ENCODE measurements at places on chromosomes 11 and 22.

- no peak for DNase-seq
These were observed 3.0 kb upstream of the RFPL3 start for GRCh38 chr22:32354360-32355351.

- DNase-seq: peak; percentile 88
These were observed at the start of gene SERPINH1 for GRCh38 chr11:75562048-75562835. Gene SERPINH1 (plus strand): TSS chr11:75562253. CDS start chr11:75566350, 4,097 bp downstream.

GRCh38 chr11:69316956-69317355 lies 23.0 kb downstream of the MYEOV start:
- no peak for DNase-seq

GRCh38 chr11:69211920-69212797 lies 56.4 kb downstream of the SMIM38 start:
- DNase-seq: no peak

DNA sequence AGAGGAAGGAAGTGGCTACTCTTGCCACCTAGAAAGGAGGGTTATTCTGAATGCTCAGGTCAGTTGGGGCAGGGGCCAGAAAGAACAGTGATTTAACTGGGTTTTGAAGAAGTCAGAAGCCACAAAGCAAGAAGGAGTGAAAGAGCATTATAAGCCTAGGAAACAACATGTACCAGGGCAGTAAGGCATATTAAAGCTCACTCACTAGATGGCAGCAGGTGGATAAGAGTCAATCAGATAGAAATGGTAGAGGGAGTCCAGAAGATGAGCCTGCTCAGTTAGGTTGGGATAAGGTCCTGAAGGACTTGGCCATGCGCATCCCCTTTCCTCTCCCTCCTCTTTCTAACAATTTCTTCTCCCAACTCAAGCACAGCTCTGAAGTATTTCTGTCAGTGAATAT lies 22.0 kb upstream of the PATE1 start:
- no peak for DNase-seq

DNA sequence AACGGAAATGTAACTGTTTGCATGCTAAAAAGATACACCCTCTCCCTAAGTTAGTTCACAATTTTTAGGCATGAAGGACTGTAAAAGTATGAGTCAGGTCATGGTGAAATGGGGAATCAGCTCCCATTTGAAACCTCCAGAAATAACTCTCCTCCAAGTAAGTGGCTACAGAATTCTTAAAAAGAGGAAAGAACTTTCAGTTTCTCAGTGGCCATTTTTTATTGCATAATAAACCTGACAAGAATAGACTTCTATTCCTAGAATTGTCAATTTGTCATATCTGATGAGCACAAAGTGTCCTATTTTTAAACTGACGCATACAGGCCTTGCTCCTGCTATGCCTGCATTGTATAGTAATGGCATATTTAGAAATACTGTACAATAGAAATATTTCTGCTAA lies 612.2 kb downstream of the CNTN5 start:
- no peak for DNase-seq

DNA sequence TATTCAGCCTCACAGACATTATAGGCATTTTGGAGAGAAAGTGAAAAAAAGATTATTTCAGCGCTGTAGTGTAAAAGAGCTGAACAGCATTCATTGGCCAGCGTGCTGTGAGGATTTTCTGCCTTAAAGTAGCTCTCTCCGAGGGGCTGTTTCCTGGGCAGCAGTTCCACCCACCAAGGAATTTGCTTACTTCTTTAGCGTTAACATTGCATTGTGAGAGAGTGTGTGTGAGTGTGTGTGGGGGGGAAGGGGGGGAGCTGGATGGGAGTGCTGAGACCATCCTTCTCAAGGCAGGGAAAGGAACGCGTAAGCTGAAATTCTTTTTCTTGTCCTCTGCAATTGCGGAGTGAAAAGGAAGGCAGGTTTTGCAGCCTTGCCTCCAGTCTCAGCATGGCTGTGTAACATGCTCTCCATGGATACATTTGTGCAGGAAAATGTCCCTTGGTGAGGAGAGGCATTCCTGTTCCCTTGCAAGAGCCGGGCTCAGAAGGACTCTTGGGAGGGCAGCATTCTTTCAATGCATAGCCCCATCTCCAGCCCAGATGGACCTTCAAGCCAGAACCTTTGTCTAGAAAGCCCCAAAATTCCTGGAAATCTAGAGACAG lies 159.9 kb upstream of the NAV2 start:
- no peak for DNase-seq

- DNase-seq: no peak
These were observed 106.4 kb upstream of the FGF3 start for GRCh38 chr11:69925366-69926196.

GRCh38 chr11:78424334-78425270 lies 7.0 kb upstream of the GAB2 start:
- no peak for DNase-seq

DNA sequence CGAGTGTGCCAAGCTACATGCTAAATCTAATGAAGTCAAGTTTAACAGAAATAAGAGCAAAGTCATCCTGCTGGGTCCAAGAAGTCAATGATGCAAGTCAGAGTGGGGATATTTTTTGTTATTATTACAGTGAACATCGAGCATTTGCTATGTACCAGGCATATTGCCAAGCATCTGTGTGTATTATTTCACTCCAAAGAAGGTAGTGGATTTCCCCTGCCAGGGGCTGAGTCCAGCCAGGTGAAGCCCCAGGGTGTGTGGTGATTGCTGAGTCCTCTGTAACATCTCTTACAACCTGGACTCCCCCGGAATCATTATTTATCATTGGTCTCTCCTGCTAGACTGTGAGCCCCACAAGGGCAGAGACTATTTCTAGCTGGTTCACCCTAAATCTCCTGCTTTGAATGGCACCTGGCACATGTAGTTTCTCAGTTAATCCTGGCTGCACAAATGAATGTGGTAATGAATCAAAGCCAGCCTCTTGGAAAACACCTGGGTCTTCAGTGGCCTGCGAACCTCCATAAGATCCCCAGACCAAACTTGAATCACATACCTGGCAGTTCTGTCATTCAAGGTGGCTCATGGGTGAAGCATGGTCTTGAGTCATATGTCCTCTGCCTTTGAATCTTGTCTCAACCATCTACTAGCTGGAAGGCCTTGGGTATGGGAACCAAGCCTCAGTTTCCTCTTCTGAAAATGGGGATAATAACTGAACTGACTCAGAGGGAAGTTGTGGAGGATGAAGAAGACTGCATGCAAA lies 549.2 kb downstream of the MIAT start:
- no peak for DNase-seq

DNA sequence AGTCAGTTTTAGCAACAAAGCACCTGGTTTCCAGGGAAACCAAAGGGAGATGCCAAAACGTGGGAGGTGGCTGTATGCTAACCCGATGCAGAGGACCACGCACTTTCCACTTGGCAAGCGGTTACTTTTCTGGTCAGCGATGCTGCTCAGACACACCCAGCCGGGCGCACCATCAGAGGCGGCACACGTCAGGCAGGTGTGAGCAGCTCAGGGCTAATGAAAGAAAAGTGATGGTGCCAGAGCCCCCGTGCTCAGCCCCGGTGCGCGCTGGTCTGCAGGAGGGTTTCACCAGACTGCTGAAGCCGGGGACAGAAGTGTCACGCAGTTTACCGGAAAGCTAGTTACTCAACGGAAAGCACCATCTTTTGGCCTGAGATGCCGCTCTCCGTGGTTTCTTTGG lies 5.7 kb downstream of the LTO1 start:
- DNase-seq: no peak

DNA sequence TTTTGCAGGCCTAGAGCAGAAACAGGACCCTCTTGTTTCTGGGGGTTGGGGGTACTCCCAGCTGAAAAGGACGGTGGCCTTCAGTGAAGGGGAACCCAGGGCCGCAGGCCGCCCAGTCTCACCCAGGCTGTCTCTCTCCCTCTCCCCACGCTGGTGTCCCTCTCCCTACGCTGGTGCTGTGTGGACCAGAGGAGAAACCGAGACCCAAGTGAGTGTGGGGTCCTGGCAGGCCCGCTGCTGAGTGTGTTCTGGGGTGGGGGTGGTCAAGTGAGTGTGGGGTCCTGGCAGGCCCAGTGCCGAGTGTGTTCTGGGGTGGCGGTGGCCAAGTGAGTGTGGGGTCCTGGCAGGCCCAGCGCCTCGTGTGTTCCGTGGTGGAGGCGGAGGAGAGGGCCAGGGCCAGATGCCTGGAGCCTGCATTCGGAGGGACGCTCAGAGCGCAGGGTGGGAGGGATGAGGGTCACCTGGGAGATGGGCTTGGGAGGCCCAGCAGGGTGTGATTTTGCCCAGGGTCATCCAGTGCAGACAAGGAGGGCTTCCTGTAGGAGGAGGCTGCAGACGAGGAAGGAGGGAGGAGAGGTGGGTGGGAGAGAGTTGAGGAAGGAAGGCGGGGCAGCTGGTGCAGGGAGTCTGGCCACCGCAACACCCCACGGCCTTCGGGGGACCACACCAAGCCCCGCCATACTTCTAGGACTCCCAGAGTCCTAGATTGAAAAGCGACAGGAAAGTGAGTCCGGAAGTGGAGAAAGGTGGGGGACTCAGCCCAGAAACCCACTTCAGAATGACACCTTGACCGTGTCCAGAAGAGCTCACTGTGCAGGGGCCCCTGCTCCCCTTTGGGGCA lies 10.3 kb downstream of the TNNT3 start:
- no peak for DNase-seq

DNA sequence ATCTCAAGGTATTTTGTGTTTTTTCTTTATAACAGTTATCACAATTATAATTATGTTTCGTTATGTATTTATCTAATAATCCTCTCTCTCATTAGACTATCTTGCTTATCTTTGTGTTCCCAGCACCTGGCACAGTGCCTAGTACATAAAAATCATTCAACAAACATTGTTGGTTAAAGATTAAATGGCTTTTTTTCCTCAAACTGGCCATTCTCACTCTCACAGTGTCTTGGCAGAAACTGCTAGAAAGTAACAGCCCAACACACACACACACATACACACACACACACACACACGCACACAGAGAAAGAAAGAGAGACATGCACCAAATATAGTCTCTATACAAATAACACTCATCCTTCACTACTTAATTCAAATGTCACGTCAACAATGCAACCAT lies 36.8 kb downstream of the OR10A6 start:
- DNase-seq: no peak

DNA sequence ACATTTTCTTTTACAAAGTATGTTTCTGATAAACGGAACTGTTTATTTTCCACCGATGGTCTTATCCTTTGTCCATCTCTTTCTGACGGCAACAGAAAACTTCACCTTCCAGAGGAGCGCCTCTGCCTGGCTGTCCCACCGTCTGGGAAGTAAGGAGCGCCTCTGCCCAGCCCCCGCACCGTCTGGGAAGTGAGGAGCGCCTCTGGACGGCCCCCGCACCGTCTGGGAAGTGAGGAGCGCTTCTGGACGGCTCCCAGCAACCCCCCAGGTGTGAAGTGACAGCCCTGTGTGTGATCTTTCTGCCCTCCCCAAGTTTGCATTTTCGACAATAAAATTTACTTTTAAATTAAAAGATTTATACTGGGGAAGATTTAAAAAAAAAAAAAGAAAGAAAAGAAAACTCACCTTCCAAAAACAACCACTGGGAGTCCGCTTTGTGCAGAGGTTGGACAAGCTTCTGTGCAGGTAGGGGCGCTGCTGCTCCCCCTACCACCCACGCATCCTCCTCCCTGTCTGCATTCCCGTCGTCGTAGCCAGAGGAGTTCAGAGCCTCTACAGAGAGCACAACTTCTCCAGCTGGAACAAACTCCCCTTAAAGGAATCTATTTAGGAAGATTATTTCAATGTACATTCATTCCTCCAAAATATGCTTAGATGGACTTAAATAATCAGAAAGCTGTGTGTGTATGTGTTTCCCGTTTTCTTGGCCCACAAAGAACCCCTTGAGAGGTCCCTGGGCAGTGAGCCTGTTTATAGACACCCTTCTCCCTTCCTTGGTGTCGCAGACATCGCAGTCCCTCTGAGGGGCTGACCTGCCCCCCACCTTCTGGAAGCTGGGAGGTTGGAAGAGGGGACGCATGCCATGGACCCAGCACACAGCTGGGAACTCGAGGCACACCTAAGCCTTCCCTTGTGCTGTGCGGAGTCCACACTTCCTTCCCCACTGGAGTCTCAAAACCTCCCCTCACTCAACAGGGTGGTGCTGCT lies 849 bp upstream of the APOBEC3B start:
- DNase-seq: peak; percentile 49

GRCh38 chr11:44967930-44968496 lies 17.3 kb upstream of the TP53I11 start:
- no peak for DNase-seq

DNA sequence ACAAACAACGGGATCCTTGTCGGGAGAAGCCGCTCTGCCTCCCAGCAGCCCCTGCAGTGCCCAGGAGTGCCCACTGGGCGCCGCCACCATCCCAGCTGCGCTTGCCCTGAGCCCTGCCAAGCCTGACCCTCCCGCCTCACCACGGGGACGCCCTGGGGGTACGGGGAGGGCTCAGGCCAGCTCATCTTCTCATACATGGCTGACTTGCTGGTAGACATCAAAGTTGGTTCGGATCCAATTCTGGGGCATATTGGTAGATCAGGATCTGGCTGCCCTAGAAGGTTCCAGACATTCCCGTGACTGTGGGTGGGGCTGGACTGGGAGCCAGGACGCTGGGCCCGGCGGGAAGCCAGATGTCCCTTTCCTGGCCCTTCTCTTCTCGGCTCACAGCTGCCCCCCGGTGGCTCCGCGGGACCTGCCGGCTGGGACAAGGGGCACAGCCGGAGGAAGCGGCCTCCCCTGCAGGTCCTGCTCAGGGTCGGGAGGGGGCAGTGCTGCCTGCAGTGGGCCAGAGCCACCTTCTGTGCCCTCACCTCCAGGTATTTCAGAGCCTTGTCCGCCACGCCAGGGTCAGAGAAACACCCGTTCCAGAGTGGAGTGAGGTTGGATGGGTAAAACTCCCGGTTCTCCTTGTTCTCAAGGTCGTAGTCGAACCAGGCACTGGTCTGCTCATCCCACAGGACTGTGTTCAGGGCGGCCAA lies 10.6 kb upstream of the TREH start:
- peak; percentile 95 for DNase-seq

DNA sequence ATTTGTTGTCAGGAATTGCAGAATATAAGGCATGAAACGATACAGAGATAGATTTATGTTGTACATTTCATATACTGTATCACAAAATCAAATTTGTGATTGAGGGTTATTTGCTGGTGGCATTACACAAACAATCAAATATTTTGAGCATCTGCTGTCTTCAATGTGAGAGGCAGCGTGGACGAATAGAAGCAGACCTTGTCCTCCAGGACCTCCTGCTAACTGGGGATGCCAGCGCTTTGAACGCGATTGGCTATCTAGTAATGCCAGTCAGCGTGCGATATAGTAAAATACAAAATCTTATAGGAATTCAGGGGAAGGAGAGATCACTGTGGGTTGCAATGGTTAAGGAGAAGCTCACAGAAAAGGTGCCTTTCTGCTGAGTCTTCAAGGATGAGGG lies 631 bp upstream of the SNX19 start:
- DNase-seq: no peak

DNA sequence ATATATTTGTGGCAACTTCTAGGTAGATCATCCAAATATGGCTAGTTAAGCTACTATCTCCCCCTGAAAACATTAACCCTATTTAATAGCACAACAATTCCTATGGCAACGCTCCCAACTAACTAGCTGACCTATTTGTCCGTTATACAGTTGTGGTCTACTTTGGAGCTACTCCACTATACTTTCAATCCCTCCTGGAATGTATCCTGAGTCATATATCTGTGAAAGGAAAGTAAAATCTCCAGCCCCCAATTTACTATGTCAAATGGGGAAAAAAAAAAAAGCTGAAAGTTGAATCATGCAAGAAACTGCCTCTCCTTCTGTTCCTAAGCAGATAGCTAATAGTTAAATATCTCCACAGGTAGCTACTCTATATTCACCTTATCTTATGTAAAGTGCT lies 128.5 kb downstream of the CD44 start:
- no peak for DNase-seq

Measured in activated CD4-positive, alpha-beta T cell treated with anti-CD3 and anti-CD28 coated beads for 36 hours (primary cell).